ENCODE measurements at places on chromosomes 3 and 15.

- DNase-seq = no peak
Observed at GRCh38 chr3:52222319-52223221, 2.9 kb downstream of the TLR9 start.

- no peak for DNase-seq
Observed at GRCh38 chr3:139448104-139448503, 28.2 kb downstream of the RBP2 start.

- DNase-seq = peak; percentile 74
Observed at GRCh38 chr3:183328823-183329222, 75.8 kb downstream of the B3GNT5 start.

DNA sequence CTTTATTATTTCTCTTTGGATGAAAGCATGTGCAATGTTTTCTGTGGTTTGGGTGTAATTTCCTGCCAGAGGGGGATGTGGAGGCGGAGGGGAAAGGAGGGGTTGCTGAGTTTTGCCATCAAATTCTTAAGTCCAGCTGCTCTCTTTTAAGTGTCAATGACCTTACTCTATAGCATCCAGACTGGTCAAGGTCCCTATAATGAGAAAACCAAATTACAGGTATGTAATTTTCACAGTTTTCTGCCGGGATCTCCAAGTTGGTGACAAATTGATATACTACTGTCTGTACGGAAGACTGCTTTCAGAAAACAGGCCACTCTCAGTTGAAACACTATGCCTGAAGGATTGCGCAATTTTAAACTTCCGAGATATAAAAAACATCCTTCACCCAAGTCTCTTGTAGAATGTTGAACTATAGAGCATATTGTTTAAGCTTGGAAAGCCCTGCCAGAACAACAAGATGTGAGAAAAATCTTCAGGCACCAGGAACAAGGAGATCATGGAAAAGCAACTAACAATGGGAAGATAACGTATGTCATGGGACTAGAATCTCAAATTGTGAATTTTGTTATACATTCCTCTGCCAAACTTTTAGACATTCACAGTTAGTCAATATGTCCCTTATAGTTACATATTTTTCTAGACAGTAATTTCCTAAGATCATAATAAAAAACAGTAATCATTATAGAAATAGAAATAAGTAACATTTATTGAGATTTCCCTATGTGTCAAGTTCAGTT, 300.7 kb upstream of the SATB1 start:
- DNase-seq = no peak

DNA sequence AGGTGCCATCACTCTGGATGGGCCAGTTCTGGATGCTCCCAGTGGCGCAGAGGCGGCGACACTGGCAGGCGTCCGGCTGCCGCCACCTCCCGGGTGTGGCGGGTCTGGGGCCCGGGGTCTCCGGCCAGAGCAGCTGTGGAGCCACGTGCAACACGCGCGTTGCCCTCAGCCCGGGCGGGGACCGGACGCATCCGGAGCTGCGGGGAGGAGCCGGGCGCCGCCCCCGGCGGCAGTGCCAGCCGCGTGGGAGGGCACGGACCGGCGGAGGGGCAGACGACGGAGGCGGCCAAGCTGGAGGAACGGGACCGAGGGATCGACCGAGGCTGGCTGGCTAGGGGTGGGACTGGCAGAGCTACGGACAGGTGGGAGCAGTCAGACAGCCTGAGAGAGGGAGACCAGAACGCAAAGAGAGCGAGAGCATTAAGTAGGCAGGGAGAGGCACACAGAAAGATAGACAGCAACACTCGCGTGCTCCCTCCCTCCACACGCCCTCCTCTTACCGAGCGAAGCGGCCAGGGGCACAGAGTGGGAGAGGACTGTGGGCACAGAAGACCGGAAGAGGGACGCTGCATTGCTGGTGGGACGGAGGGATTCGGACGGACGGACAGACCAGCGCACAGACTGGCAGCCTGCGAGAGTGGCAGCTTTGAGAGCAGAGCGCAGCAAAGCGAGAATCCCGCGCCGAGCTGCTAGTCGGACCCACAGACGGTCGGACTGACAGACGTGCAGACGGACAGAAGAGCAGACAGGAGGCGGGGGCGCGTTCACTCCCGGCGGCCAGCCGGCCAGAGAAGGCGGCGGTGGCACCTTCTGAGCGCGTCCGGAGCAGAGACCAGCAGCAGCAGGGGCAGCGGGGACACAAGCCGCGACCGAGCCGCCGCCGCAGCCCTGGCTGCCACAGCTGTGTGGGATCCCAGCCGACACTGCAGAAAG, at the start of gene ARPP21:
Gene ARPP21 (plus strand): TSS at position 272 of the 933 bp plus-strand sequence. CDS start 42,227 bp downstream, outside the sequence.
- DNase-seq = no peak

- DNase-seq = no peak
Observed at GRCh38 chr3:149792452-149793270, at the start of gene ANKUB1. TSS of gene ANKUB1 (minus strand) at chr3:149792554. CDS start at chr3:149792366, 188 bp downstream.

- no peak for DNase-seq
Observed at GRCh38 chr15:42184736-42185135, 23.4 kb downstream of the VPS39 start.

- no peak for DNase-seq
Observed at GRCh38 chr15:53843166-53843565, 83.7 kb upstream of the WDR72 start.
